ENCODE measurements at places on chromosomes 4 and X.

DNA sequence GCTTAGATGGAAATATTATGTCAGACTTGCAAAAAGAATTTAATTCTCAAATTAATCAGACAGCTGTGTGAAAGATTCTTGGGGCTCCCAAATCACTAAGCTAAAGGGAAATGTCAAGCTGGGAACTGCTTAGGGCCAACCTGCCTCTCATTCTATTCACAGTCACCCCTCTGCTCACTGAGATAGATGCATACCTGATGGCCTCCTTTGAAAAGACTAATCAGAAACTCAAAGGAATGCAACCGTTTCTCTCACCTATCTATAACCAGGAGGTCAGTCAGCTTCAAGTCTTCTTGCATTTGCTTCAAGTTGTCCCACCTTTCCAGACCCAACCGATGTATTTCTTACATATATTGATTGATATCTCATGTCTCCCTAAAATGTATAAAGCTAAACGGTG lies 882.7 kb downstream of the CENPC start:
- no peak for DNase-seq

- DNase-seq: no peak
Measured at GRCh38 chr4:138859254-138859653, 156.3 kb upstream of the NOCT start.

GRCh38 chr4:86916392-86916791 lies 18.4 kb upstream of the AFF1 start:
- no peak for DNase-seq

DNA sequence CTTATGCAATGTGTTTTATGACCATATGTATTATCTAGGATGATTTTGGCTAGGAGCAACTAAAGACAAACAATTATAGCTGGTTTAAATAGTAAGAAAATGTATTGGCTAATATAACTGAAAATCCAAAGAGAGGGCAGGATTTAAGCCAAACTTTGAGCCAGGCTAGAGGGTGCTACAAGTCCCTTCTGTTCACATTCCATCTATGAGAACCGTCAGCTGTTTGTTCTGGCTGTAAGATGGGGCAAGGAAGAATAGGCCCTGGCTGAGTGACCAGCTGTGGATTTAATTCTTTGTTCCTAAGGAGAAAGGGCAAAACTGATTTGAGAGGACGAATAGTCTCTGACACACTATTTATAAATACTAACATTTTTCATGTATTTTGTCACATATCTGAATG lies 79.2 kb upstream of the UGT8 start:
- no peak for DNase-seq

DNA sequence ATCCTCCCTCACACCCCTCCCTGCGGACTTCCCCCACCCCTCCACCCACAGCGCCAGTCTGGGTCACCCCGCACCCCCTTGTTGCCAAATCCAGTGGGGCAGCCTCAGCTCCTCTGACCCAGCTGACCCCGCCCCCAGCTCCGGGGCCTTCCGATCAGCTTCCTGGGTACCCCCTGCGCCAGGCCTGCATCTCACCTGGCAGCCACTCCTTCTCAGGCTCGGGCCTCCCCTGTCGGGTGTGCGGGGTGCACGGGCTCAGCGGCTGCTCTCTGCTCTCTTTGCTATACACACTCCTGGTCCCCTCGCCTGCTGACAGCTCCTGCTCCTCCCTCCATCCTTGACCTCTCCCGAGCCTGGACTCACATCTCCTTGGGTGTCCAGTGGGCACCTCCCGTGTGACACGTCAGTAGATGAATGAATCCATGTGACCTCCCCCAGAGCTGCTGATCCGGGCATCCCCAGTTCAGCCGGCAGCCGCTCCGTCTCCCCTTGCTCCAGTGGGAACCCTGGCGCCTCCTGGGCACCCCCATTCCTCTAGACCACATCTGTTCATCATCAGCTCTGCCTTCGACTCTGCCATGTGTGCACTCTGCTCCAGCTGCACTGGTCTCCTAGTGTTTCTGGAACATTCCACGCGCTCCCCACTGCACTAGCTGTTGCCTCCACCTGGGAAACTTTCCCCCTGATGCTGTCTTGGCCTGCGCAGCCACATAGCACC lies 9.9 kb downstream of the CFAP99 start:
- no peak for DNase-seq

DNA sequence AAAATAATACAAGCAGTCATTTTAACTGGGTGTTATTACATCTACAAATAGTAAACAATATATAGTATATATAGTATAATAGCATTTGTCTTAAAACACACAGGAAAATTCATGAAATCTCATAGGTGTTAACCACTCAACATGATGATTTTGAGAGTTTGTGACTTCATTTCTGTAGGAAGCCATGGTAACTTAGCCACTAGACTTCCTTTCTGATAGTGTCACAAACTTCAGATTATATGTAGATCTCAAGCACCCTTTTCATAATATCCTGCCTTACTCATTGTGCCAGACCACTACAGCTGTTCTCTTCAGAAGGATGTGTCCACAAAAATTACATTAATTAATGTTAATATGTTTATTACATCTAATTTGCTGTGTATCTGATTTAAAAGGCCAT lies 1250.6 kb downstream of the ADGRL3 start:
- DNase-seq: no peak

- no peak for DNase-seq
Measured at GRCh38 chrX:101391831-101392230, 1.0 kb downstream of the RPL36A start.

DNA sequence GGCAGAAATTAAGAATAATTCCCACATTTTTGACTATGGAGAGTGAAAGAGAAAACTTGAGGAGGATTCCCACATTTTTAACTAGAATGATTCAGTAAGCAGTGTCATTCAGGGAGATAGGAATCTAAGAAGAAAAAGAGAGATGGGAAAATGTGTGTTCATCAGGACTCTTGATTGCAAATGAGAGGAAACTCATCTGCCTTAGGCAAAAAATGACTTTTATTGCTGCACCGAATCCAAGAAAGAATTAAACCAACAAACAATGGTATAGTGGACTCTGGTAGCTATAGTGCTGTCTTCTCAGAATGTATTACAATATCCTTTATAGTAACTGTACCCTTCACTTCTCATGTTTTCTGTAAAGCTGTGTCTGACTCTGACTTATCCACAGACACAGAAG lies 15.0 kb upstream of the TMEM144 start:
- no peak for DNase-seq

DNA sequence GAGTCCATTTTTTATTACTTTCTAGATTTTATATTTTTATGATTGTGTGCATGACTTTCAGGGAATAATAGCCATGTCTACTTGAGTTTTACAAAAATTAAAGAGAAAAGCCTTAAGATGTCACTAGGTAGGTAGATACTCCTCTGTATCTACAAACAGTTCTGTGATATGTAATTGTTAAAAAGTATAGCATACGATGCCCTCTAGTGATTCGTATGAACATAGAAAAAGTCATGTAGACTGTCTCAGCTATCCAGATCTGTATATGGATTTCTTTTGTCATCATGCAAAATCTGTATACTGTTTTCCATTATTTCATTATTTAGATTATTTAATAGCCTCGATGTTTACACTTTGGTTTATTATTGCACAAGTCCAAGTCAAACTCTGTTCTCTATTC lies 856.6 kb downstream of the CENPC start:
- no peak for DNase-seq

GRCh38 chr4:94650134-94650495 lies 107.6 kb upstream of the BMPR1B start:
- no peak for DNase-seq

DNA sequence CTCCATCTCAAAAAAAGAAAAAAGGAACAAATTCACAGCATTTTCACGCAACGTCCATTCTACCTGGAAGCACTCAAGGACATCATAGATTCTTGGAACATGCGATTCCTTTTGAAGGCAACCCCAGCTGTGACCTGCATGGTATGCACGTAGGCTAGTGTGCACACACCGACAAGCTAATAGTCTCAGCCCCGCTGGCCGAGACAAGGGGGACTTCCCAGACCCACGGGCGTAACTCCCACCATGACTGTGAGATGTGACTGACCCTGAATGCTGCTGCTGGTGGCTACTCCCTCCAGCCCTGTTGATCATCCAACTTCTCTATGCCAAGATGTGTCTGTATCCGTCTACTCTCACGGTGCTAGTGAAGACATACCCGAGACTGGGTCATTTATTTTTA lies 78.3 kb downstream of the CRLF2 start:
- no peak for DNase-seq

- no peak for DNase-seq
Measured at GRCh38 chr4:52172166-52172565, 121.1 kb downstream of the SPATA18 start.

Data from activated CD4-positive, alpha-beta memory T cell treated with anti-CD3 and anti-CD28 coated beads for 36 hours (primary cell).